ENCODE measurements at places on chromosomes 2 and 18.
A peak's percentile ranks its signal among the peaks of the same experiment; 100 is the strongest.

GRCh38 chr2:171652416-171652785 is 34.9 kb upstream of the DYNC1I2 start:
- DNase-seq = no peak

DNA sequence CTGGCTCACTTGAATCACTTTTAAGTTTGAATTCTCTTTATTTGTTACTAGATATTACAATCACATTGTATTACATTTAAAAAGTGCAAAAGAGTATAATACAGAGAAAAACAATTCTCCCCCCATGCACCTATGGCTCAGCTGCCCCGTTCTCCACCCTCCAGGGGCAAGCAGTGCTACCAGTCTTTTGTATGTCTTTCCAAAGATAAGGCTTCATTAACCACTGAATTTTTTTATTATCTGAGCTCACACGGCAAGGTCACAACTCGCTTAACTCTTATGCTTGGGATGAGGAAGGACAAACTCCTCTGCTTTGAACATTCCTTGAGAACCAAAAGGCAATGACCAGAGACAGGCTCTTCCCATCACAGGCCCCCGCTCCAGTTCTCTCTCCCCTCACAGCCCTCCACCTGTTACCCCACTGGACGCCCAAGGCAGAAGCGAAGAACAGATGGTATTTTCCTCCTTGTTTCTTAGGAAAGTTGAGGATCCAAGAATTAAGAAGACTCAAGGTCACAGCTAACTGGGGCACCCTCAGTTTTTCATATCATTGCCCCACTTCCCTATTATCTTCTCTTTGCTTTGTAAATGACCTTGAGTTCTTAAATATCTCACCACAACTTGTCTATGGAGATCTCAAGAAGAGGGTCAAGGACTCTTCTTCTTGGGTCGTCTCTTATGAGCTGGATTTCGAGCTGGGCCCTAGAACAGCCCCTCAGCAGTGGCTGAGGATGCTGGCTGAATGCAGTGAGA is 30.1 kb downstream of the SH2D6 start:
- no peak for DNase-seq

DNA sequence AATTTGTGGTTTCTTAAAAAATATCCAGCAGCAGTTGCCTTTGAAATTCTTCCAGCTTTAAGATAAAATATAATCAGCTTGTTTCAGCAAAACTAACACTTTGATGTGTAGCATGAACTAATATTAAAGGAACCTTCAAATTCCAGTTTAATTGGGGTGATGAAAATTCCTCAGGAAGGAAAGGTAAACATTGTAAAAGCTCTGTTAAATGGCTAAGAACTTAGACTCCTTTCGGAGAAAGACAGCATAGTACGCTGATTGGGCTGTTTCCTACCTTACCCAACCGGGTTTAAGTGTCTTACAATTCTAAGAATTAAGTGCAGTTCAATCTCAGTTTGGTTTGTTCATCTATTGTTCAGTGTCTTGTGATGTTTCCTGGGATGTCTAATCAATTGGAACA is 108.3 kb downstream of the CDH7 start:
- DNase-seq = no peak

DNA sequence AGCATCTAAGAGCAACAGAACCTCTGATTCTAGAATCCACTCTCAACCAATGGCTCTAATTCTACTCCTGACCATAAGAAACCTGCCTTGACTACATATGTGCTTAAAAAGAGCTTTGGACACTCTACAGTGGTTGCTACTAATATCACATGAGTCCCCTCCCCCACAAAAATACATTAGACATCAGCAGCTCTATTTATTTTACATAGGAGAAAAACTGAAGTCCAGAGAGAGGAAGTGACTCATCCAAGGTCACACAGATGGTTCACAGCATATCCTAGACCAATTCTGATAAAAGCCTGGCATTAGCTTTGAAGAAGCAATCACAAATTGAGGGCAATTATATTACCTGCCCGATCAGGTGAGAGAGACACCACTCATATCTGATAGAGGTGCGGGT is 49.8 kb downstream of the ALK start:
- no peak for DNase-seq

- DNase-seq = no peak
Observed at GRCh38 chr2:181348107-181348837, 108.9 kb upstream of the ITGA4 start.

DNA sequence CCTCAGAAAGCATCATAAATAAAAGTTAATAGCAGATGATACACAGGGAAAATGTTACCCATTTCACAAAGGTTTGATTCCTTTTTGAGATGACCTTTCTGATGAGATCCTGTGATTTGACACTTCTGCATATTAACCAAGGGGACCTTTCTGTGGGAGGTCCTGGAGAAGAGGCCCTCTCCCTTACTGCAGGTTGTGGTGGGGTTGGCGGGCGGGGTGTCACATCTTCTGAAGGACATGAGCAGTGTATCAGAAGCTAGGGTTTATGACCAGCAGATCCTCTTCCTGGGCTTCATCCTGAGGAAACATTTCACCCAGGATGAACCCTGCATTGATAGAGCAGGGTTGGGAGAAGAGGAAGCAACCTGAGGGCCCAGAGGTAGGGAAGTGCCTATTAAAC is 37.2 kb upstream of the SCLY start:
- no peak for DNase-seq

GRCh38 chr2:158973116-158973956 is 4.9 kb downstream of the TANC1 start:
- DNase-seq = peak; percentile 23

GRCh38 chr18:22670914-22671313 is 253.2 kb upstream of the CTAGE1 start:
- DNase-seq = no peak

GRCh38 chr2:46655551-46656436 is 176.4 kb downstream of the TMEM247 start:
- DNase-seq = peak; percentile 55

DNA sequence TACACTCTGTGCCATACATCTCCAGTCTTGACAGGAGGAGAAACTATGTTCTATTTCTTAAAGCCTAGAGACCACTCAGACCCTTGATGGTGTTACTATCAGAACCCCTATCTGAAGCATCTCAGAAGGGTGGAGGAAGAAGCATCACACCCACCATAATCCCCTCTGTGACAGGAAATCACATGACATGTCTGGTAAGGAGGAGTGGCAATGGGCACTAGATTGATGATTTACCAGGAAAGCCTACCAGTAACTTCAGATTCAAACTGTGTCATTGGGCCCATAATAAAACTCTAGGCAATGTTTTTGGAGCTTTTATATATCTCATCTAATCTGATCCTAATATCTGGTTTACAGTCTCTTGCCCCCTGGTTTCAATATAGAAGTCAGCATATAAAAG is 37.1 kb upstream of the C2orf66 start:
- no peak for DNase-seq

DNA sequence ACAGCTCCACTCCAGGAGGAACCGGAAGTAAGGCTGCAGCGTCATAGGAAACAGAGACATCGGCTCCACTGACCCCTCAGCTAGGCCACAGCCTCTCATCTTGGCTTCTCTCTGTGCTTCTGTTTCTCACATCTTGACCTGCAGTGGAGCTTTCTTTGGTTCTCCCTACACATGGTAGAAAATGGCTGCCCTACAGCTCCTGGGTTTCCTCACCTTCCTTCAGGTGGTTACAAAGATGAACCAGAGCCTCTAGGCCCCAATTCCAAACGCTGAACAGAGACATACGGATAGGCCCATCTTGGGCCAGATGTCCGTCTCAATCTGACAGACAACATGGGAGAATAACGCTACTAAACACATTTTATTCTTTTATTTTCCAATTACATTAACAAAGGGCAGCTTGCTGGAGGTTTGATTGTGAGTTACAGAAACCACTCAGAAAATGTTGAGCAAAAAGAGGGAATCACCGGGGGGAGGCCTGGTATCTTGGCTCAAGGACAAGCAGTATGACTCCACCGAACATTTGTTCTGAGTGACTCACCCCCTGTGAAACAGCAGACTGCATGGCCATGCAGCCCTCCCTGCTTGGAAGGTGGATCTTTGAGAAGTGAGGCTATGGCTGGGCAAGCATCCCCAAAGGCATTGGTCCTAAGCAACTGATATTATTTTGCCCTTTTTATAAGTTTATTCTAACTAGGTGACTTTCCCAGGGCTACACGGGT is 303.5 kb downstream of the CDCA7 start:
- peak; percentile 92 for DNase-seq

DNA sequence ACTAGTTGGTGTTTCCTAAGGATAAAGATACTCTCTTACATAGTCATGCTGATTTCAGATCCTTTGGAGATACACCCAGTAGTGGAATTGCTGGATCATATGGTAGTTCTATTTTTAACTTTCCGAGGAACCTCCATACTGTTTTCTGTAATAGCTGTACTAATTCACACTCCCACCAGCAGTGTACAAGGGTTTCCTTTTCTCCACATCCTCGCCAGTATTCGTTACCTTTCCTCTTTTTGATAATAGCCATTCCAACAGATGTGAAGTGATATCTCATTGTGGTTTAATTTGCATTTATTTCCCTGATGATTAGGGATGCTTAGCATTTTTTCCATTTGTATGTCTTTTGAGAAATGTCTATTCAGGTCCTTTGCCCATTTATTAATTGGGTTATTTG is 34.0 kb downstream of the ACTR2 start:
- no peak for DNase-seq

- DNase-seq = no peak
Observed at GRCh38 chr2:12641441-12641840, 75.3 kb upstream of the TRIB2 start.

DNA sequence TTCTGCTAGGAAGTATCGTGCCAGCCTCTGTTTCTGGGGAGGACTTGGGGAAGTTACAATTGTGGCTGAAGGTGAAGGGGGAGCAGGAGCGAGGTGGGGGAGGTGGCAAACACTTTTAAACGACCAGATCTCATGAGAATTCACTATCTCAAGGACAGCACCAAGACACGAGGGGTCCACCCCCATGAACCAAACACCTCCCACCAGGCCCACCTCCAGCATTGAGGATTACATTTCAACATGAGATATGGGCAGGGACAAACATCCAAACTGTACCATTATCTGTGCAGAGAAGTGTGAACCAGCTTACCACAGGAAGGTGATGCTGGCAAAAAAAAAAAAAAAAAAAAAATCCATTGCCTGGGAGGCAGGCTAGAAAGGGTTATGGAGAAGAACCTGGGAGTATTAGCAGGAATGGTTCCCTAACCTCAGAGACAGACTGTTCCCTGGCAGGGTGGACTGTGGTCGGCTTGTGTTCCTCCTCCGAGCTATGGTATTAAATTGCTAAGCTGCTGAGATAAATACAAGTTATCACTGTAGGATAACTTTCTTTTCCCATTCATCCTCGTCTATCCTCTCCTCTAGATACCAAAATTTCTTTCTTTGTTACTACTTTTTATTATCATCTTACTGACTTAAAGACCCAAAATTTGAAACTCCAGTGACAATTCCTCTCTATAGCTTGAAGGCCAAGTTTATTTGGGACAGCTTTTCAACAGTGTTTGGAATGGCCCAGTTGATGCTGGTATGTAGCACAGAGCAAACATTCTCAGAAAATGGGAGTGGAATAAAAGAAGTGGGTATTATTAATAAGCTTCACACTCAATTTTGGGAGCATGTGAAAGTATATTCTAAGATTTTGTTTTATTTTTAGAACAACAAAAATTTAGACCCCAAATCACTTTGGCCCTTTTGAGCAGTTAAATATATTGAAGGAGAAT is 73.7 kb upstream of the MAP3K20 start:
- no peak for DNase-seq

DNA sequence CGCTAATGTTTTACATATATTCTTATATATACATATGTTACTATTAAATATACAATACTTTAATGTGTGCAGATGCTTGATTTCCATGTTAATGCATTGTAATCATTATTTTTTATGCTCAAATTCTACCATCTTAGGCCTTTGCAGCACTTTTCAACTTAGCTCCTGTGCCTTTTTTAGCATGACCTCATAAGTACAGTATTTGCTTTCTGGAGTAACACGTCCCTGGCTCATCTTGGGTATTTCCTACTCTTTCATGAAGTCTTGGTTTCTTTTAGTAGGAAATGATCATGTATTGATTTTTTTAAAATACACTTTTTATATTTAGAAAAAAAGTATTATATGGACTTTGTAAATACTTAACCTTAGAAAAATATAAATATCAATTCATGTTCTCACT is 36.5 kb downstream of the CAB39 start:
- DNase-seq = peak; percentile 17

DNA sequence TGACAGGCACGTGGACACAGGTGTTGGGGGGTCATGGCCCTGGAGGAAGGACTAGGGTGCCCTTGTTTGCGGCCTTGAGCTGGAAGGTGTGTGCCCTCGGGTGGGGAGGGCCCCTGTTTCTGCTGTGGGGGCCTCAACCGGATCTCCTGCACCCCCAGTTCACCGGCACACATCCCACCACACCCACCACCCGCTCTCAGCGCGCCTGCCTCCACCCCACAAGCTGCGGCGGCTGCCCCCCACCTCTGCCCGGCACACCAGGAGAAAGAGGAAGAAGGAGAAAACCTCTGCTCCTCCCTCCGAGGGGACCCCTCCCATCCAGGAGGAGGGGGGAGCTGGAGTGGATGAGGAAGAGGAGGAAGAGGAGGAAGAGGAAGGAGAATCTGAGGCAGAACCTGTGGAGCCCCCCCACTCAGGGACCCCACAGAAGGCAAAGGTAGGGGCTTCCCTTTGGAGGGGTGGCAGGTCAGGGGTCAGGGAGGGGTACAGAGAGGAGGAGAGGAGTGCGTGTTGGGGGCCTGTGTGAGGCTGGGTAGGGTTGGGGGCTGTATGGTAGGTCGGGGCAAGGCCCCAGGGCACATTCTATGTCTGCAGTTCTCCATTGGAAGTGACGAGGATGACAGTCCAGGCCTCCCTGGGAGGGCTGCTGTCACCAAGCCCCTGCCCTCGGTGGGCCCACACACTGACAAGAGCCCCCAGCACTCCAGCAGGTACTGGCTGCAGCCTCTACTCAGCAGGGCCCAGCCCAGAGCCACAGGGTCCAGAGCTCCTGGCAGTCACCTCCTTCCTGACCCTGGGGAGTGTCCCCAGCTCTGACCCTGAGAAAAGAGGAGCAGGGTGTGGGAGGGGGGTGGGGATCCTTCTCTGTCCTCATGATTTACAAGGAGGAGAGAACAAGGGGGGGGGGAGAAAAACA is 1.8 kb downstream of the SLC4A3 start:
- DNase-seq = no peak

DNA sequence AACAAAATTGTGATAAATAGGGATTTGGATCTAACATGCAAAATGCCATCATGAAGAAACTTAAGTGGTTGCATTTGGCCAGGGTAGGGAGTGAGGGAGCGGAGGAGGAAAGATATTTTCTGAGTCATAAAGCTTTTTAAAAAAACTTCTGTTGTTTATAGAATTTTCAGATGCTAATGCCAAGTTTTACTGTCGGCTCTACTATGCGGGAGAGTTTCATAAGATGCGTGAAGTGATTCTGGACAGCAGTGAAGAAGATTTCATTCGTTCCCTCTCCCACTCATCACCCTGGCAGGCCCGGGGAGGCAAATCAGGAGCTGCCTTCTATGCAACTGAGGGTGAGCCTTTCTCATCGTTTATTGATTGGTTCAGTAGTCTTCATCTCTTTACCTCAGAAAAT is 56.0 kb upstream of the PTH2R start:
- peak; percentile 70 for DNase-seq

- DNase-seq = no peak
Observed at GRCh38 chr18:36348331-36348730, 50.8 kb downstream of the FHOD3 start.

GRCh38 chr2:55153584-55154299 is 78.4 kb downstream of the CLHC1 start:
- DNase-seq = no peak

GRCh38 chr2:1891971-1892486 is 147.7 kb upstream of the PXDN start:
- DNase-seq = no peak

Measured in HCEC 1CT (cell line).